NCI-H1092 treated with DMSO at 0.1 percent for 48 hours (cell line): ENCODE measurements at places on chromosomes 4 and X.

DNA sequence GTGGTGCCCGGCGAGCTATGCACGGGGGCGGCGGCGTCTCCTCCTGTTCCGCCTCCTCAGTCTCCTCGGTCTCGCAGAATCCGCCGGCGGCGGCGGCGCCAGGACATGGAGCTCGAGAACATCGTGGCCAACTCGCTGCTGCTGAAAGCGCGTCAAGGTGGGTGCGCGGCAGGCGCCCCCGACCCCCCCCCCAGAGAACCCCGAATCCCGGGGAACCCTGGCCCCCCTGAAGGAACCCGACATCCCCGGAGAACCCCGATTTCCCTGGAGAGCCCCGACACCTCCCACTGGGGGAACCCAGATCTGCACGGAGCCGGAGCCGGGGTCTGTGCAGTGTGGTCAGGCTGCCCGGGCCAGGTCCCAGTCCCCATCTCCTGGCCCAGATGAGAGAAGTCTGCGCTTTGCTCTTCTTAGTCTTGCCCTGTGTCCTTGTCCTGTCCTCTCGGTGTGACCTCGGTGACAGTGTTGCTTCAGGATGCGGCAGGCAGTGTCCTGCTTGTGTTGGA, 648 bp downstream of the GRK4 start:
- peak; percentile 69 for DNase-seq

- no peak for DNase-seq
These were observed 24.0 kb downstream of the RBMX start for GRCh38 chrX:136856551-136856950.

GRCh38 chr4:23058165-23058776, 365.5 kb downstream of the GBA3 start:
- DNase-seq = no peak

DNA sequence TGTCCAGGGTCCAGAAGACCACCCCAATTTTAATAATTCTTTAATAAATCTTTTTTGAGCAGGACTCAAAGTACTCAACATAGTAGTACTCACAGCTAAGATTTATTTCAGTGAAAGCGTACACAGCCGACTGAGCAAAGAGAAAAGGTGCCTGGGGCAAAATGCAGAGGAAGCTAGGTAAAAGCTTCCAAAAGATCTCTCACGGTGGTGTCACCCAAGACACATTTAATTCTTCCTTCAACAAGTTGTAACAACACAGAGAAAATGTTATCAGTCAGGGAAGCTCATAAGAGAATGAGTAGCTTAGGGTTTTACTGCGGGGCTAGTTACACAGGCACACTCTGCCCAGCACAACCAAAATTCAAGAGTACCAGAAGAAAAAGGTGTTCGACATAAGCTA, 201.1 kb downstream of the OPHN1 start:
- no peak for DNase-seq

DNA sequence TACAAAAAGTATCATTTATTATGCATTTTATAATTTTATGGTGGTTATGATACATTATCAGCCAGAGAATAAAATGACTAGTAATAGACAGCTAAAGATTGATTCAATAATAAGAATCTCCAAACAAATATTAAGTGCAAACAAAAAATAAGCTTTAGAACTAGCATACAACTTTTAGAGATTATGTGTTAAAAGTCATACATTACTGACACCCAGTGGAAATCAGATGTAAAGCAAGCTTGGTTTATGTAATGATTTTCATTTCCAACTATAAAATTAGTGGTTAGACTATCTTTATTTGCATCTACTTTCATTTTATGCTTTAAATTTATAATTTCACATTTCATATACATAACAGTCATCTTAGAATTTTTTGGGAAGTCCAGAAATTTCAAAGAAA, 57.7 kb downstream of the IL13RA2 start:
- no peak for DNase-seq

GRCh38 chr4:11428231-11428898, at the start of gene HS3ST1:
TSS of gene HS3ST1 (minus strand) at chr4:11428894. CDS start at chr4:11400005, 28,889 bp downstream.
- peak; percentile 29 for DNase-seq

DNA sequence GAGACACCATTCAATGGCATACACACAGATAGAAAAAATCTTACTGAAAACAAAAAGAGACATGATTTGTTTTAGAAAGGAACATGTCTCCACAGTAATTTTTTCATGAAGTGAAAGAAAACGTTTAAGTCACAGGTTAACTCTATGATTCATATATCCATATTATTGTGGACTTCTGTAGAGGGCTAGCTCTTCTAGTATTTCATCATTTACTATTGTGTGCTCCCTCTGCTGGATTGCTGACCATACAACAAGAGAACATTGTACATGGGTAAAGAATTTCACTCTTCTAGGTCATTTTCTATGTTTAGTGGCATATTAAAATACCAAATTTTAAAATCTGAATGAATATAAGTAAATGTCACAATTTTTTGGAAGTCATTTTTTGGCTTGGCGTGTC, 91.8 kb upstream of the POU3F4 start:
- DNase-seq = no peak

DNA sequence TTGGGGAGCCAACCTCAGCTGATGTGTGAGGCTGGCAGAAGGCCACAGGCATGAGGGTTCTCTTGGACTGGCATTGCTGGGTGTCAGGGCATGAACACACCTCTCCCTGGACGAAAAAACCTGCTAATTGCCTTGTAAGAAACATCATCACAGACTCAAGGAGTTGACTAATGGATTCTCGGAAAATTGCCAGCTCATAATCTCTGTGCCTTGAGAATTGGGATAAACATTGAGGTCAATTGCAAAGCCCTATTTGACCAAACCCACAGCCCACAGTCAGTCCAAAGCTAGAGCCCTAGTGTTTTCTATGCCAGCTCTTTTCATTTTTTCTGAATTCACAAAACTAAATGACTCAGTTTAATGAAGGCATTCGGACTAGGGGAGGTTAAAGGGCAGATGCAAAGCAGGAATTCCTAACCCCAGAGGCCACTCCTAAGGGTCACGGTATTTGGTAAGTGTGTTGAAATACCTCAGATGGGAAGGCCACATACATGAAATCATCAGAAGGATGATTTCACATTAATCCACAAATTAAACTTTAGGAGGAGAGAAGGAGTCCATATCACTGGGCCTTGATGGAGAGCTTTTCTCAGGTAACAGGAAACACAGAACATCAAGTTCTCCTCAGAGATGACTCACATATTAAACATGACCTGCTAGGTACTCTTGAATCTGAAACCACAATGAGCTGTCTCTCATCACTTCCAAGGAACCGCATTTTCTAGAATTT, 39.0 kb upstream of the RASL11B start:
- no peak for DNase-seq
